ENCODE measurements at places on chromosomes 2 and 18.

- DNase-seq: no peak
These were observed 99.2 kb downstream of the RND3 start for GRCh38 chr2:150388289-150388625.

GRCh38 chr2:229642371-229642770 lies 72.0 kb downstream of the DNER start:
- no peak for DNase-seq

- no peak for DNase-seq
These were observed 15.8 kb downstream of the PKDCC start for GRCh38 chr2:42063431-42064171.

DNA sequence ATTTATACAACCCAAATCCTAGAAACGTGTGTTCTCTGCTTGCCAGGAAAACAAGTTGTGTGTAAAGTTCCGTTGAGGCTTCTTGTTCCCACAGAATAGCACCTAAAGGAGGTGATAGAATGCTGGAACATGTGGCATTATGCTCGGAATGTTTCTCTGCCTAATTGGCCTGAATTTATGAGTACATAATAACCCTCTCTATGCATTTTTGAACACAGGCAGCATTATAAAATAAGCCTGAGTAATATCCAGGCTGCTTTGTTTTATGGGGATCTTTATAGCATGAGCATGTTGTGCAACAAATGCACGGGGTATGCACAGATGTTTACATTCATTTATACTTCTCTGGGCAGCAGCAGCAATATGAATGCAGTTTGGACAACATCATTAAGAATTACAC lies 385.7 kb downstream of the MBD2 start:
- no peak for DNase-seq

- DNase-seq: no peak
These were observed 147.1 kb downstream of the THADA start for GRCh38 chr2:43448822-43449110.

DNA sequence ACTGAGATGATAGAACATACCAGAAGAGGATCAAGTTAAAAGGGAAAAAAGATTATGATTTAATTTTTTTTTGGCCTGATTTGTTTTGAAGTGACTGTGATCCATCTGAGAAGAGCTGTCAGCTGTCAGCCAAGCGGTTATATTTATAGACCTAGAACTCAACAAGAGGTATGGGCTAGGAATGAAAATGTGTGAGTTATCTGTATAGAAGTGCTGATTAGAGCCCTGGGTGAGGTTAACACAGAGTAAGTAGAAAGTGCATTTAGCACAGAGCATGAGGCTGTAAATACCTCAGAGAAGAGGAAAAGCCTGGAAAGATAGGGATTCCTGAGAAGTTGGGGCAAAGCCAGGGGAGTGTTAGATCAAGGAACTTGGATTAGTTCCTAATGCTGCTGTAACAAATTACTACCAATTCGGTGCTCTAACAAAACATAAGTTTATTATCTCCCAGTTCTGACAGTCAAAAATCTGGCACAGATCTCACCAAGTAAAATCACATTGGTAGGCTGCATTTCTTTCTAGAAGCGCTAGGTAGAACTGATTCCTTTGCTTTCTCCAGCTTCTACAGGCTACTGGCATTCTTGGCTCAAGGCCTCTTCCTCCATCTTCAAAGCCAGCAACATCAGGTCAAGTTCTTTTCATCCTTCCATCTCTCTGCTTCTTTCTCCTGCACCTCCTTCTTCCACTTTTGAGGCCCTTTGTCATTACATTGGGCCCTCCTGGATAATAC lies 197.4 kb upstream of the SPHKAP start:
- no peak for DNase-seq

DNA sequence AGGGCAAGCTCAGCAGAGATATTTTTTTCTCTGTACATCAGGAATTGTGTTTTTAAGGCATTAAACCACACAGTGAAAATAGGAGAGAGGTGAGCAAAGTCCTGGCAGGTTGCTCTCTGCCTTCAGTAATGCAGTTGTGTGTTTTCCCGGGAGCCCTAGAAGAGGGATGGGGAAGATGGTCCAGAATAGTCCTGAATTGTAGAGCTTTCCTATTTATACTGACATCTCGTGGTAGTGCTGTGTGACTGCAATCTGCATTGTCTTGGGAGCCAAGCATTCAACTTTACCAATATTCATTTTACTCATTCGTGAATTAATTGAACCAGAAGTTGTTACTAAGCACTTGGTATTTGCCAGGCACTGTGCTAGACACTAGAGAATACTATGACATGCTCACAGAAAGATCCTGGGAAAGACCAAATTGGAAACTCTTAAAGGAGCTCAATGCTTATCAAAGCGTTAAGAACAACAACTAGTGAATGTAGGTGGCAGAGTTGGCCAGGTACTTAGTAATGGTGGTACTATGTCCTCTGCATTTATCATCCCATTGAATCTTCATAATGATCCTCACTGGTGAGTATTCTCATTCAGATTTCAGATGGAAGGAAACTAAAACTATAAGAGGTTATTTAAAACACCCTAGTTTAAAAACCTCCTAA lies 214.6 kb downstream of the TRIB2 start:
- DNase-seq: no peak

- no peak for DNase-seq
These were observed 72.5 kb upstream of the CYP26B1 start for GRCh38 chr2:72220170-72220569.

DNA sequence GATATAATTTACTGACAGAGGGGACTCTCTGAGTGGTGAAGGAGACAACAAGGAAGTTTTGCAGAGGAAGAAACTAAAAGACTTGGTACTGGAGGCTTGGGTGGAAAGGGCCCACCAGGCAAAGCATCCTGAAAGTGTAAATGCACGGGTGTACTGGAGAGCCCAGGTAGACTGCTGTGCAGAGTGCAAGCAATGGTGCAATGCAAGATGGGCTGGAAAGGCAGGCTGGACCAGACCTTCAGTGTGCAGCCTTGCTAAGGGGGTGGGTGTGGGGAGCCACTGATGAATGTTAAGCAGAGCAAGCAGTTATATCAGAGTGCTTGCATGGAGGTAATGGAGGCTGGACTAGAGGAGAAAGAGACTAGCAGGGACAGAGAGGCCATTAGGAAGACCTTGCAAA lies 10.7 kb downstream of the C2orf74 start:
- no peak for DNase-seq

GRCh38 chr2:46826569-46827245 lies 88.9 kb downstream of the MCFD2 start:
- DNase-seq: no peak

GRCh38 chr18:63180971-63181376 lies 138.6 kb downstream of the BCL2 start:
- no peak for DNase-seq

DNA sequence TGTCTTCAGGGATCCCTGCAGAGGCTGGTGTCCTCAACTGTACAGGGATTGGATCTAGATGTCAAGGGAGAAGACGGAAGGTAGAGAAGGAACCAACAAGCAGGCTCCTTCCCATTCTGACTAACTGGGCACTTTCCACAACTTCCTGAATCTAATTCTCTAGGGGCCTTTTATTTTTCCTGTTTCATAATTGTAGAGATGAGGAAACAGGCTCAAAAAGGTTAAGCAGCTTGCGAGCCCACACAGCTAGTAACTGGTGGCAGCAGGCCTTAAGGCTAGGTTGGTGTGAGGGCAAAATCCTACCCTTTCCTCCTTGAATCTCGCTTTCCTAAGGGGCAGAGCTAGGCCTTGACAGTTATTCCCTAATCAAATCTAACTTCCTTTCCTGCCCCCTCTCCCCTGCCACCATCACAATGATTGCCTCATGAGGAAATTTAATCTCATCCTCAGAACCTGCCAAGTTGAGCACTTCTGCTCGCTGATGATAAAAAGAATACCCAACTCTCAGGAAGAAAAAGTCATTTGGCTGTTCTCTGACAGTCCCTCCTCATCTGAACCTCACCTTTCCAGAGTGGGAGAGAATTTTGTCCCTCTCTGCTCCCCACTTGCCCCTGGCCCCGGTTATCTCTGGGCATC lies 35.7 kb upstream of the POLE4 start:
- no peak for DNase-seq

DNA sequence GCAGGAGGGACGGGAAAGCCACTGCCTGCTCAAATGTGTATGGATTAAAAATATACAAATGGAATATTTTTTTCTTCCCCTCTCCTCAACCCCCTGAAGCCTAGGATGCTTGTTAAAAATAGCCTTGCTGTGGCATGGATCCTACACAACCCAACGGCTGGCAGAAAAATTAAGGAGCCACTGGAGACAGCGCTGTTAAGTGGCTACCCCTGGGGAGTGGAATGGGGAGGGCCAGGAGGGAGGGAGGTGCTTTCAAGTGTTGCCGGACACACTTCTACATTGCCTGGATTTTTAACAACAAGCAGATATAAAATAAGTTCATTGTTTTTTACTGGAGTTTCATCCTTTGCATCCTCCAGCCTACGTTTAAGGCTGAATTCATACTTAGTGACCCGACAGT lies 66.6 kb downstream of the ZBTB7C start:
- no peak for DNase-seq

DNA sequence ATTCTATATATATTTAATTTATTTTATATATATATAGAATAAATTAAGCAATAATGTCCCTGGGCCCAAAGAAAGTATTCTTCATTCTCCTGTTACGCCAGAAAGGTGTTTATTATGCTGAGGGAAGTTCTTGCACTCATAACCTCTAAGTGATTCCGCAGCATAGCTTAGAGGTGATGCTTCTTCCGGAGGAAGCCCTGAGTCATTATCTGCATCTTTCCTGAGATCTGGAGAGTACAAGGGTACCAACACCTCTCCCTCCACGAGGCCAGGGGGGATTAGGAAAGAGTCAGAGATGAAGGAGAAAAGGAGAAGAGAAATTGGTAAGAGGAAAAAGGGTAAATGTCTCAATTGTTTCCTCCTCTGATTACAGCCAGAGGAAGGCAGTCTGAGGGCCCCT lies 43.1 kb upstream of the RTN4 start:
- no peak for DNase-seq

- no peak for DNase-seq
These were observed 2.4 kb downstream of the SMCHD1 start for GRCh38 chr18:2657788-2658458.

DNA sequence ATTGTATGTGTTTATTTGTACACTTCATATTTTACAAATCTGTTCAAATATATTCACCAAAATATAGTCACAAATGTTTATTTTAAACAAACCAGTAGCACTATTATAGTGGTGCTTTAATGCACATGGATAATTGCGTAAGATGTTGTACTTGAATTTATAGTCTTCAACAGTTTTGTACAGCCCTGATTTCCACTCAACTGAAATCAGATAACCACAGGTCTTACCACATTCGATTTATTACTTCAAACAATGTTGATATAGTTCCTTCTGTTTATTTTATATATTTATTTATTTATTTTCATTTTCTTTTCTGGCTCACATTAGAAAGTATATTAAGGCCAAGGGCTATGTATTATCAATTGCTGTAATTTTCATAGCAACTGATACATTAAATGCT lies 99.4 kb upstream of the ZNF804A start:
- no peak for DNase-seq

- no peak for DNase-seq
These were observed 21.6 kb downstream of the DNMT3A start for GRCh38 chr2:25320077-25320476.

GRCh38 chr2:132366421-132367180 lies 50.0 kb upstream of the GPR39 start:
- DNase-seq: no peak

DNA sequence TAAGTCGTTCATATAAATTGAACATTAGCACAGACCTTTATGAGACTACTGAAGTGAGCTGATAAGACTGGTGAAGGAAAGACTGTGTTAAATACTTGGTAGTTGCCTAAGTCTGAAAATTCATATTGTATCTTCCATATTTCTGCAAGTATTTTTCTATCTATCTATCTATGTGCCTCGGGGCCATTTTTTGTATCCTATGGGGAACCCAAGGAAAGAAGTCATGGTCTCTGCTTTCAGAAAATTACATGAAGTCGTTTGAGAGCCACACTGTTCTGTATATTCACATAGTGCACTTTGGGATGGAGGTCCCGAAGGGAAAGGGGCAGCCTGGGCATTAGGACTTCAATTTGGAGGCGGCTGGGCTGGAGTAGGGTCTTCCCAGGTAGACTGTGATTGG lies 89.6 kb downstream of the EPAS1 start:
- DNase-seq: no peak

- DNase-seq: no peak
These were observed 107.5 kb upstream of the PELI1 start for GRCh38 chr2:64251497-64252250.

Measured in epithelial cell of proximal tubule (primary cell).